ENCODE measurements at places on chromosomes 12 and 14.

- DNase-seq, result no peak
These were observed 12.7 kb downstream of the GNPNAT1 start for GRCh38 chr14:52778702-52779101.

DNA sequence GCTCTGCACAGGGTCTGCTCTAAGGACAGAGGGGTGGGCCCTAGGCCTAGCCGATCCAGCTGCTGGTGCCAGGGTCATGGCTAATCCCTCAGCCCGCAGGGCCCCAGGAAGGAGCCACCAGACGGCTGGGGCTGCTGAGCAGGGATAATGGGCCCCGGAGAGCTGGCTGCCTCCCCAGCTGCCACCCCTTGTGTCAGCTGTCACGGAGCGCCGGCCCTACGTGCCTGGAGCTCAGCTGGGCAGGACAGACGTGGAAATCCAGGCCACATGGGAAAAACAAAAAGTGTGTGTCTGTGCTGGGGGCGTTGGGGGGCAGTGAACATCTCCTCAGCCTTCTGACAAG, 36.2 kb downstream of the CHGA start:
- no peak for DNase-seq

GRCh38 chr12:7751394-7751793, 4.2 kb upstream of the CLEC4C start:
- DNase-seq, result no peak

DNA sequence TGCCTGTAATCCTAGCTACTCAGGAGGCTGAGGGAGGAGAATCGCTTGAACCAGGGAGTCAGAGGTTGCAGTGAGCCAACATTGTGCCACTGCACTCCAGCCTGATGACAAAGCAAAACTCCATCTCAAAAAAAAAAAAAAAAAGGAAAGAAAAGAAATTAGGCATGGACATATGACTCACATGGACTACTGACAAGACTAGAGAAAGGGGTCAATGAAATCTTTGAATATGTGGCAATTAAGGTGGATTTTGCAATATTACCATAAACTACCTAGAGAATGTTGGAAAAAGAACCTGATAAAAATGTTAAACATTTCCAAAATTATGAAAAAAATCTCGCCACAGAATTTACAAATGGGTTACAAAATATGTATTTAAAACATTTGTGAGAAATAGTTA, 873.6 kb downstream of the C12orf50 start:
- DNase-seq, result no peak

GRCh38 chr14:57835766-57836165, 30.1 kb downstream of the SLC35F4 start:
- no peak for DNase-seq

DNA sequence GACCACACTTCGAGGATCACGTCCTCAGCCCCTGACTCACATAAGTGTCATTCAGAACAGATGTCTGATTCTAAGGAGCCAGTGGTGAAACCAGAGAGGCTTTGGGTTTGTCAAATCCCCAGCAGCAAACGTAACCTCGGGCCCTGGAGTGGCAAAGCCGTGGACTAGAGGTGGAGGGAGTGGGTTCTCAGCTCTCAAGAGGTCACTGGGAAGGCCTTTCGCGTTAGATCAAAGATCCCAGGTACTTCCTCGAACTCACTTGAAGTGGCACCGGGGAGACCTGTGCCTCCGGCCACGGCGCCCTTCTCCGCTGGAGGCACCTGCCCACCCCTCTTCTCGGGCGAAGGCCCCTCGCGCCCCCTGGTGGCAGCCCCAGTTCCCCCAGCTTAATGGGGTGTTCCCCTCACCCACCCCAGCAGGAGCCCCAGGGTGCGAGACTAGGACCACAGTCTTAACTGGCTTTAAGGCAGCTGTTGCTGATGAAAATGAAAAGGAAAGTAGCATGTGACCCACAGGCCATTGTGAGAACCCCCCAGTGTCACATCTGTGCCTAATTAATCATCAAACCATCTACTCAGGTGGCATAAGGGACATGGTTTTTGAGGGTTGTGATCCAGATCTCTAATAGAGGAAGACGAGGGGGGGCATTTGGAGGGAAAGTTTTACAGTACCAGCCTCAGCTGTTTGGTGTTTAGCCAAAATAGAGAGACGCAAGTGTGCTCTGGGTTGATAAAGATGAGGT, 672 bp upstream of the ESR2 start:
- DNase-seq, result peak; percentile 43

GRCh38 chr14:23137192-23137812, 18.2 kb upstream of the CEBPE start:
- DNase-seq, result no peak

DNA sequence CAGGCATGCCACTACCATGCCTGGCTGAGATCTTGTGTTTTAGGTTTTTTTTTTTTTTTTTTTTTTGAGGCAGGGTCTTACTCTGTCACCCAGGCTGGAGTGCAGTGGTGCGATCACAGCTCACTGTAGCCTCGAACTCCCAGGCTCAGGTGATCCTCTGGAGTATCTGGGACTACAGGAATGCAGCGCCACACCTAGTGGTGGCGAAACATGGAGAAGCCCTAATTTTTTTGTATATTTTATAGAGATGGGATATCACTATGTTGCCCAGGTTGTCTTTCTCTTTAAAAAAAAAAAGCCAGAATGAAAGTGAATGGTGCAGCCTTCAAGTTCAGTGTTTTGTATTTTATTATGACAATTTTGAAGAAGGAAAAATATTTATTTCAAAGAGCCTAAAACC, 44.1 kb downstream of the FGD4 start:
- no peak for DNase-seq

DNA sequence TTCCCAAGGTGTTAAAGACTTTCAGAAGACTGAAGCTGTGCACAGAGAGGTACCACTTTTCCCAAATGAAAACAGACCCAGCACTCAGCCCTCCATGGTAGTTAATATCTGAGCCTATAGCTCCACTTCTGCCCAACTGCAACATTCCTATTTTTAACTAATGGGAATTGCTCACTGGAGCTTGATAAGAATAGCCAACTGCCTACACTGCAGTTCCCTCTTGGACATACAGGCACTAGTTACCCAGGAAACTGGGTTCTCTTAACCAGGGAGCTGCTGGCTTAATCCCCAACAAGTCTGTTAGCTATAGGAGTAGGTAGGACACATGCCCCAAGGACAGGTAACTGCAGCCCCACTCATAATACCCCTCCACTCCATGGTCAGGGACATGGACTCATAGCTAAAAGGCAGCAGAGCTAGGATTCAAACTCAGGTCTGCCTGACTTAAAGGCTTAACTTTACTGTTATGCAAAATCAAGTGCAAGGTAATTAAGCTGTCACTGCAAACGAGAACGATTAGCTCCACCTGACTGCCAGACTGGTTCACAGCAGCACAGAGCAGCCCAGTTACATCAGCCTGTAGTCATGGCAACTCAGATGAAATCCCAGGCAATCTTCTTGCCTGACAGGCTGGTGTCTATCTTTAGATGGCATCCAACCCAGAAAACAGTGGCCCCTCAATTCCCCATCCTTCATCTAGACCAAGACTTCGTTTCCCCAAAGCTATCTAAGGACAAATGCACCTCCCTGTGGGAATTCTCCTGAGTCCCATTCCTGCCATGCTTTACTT, 77.1 kb upstream of the ACTN1 start:
- no peak for DNase-seq

DNA sequence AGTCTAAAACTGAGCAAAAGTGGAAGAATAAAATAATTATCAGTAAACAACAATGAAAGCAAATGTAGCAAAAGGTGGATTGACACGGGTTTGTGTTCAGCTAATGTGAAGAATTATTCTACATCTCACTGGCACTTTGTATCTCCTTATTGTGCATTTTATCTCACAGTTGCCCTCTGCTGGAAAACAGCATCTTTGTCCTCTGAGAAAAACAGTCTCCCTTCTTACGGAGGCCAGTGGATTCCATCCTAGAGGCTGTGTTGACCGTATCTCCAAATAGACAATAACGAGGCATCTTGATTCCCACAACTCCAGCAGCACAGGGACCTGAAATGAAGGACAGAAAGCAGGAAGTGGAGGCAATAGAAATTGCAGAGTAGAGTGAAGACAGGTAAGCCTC, 51.3 kb upstream of the PLBD1 start:
- peak; percentile 38 for DNase-seq

GRCh38 chr14:29755311-29756018, 172.2 kb downstream of the PRKD1 start:
- DNase-seq, result no peak

DNA sequence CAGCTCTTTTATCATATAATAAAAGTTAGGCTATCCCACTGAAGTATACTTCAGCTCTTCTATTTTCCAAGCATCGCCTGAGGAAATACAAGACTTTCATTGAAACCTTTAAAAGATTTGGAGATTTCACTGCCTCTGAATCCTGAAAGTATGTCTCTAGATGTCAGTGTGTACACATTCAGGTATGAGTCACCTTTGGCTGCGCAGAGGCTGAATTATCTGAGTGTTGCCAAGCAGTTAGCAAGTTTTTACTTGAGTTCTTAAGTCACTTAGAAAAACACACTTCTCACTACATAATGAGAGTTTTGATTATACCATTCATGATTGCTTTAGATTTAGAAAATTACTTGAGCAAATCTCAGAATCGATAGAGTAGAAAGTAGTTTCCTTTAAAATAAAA, 210.3 kb downstream of the TMTC2 start:
- DNase-seq, result no peak

DNA sequence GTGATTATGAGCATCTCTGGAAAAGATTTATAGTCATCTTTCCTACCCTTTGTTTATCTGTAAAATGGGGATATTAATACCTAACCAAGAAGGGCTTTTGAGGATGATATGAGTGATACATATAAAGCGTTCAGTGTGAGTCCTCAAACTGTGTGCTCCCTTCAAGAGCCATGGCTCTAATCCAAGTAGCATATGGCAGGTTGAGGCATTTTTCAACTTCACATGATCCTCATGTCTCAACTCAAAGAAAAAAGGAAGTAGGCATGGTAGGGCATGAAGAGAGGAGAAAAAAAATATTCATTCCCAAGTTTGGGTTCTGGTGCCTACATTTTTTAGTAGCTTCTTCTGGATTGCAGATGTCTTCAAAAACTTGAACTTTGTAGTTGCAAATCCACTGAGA, 286.3 kb upstream of the ATP2B1 start:
- no peak for DNase-seq

- no peak for DNase-seq
These were observed 5.3 kb downstream of the NUAK1 start for GRCh38 chr12:106133136-106134087.

GRCh38 chr12:93536766-93537488, 35.5 kb upstream of the SOCS2 start:
- DNase-seq, result no peak

DNA sequence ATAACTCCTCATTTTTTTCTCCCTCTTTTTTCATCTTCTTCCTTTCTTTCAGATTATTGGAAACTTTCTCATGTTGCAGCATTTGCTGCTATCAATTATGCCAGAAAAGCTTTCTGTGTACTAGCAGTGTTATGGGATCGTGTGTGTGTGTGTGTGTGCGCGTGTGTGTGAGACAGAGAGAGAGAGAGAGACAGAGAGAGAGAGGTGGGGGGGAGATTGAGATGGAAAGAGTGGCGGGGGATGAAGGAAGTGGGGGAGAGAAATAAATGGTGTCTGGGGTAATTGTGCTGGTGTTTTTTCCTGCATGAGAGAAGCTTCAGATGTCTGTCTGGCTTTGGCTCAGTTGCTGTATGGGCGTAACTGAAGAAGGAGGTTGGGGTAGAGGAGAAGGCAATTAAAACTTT, 268.9 kb downstream of the RAD51B start:
- DNase-seq, result no peak

- DNase-seq, result no peak
These were observed 60.8 kb upstream of the REP15 start for GRCh38 chr12:27635349-27635972.

GRCh38 chr12:62744551-62744950, 190.4 kb downstream of the PPM1H start:
- DNase-seq, result no peak

DNA sequence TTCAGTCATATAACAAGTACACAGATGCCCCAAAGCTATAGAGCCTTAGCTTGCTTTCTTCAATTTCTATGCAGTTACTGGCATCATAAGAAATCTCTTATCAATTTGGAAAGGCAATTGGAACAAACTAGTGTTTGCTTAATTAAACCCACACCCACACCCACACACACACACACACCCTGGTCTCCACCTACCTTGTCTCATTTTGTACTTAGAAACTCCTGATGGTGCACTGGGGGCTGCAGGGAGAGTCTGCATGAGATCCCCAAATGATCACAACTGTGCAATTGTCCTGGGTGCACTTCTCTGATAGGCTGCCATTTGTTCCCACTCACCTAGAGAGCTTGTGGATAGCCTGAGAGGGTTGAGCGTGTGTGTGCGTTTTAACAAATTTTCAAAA, 40.5 kb upstream of the PTCSC3 start:
- no peak for DNase-seq

GRCh38 chr12:48827513-48828096, 9.3 kb downstream of the CACNB3 start:
- no peak for DNase-seq
